ENCODE measurements at places on chromosomes 13 and 19.

- DNase-seq = no peak
These were observed 17.1 kb upstream of the LATS2 start for GRCh38 chr13:21078501-21078900.

GRCh38 chr19:52660981-52661380 is 22.8 kb upstream of the ZNF83 start:
- no peak for DNase-seq

DNA sequence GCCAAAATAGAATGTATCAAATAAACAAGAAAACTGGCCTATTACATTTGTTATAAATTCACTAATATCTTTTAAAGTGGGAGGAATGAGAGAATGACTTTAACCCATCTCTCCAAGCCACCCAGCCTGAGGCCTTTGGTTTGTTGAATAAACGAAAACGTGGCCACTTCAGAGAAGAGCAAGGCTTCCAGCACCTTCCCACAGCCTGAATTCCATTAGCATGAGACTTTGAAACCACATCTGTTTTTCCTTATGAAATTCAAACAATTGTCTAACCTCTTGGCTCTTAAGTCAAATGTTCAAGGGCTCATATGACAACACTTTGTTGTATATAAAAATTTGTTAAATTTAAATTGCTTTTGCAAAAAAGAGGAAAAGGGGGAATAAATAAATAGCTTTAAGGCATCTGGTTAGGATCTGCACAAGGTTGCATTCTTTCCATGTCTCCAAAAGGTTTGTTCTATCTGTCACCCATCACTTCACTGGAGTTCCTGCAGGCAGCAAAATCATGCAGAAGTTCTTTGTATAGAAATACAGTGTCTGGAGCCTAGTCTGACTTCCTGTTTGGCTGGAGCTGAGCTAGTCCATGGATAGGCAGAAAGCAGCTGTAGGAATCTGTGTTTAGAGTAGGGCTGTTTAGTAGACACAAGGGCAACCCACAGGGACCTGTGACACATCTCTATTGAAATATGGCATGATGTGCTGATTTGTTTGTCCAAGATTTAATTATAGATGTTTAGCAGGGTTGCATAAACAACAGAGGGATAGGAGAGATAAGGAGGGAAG is 502.3 kb downstream of the KCTD12 start:
- peak; percentile 5 for DNase-seq

GRCh38 chr19:6730153-6730804 is 7.1 kb downstream of the GPR108 start:
- peak; percentile 92 for DNase-seq

- no peak for DNase-seq
These were observed 391.2 kb downstream of the KLF12 start for GRCh38 chr13:73742982-73743381.

DNA sequence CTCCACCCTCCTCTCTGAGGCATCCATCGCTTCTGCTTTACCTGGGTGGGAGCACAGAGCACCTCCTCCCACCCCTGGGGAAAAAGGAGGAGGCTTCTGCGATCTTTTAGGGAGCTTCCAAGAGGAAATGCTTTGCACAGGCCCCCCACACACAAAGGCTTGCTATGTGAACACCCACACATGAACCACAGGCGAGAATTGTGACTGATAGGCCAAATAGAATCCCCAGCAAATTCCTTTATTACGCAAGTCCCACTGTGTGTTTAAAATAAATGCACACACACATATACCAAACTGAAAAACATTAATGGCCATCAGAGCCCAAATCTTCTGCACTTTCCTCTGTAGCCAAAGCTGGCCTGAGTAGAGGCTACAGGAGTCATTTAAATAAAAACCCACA is 50.6 kb downstream of the HSPH1 start:
- DNase-seq = no peak

GRCh38 chr13:29679396-29680053 is 84.0 kb upstream of the SLC7A1 start:
- peak; percentile 78 for DNase-seq

DNA sequence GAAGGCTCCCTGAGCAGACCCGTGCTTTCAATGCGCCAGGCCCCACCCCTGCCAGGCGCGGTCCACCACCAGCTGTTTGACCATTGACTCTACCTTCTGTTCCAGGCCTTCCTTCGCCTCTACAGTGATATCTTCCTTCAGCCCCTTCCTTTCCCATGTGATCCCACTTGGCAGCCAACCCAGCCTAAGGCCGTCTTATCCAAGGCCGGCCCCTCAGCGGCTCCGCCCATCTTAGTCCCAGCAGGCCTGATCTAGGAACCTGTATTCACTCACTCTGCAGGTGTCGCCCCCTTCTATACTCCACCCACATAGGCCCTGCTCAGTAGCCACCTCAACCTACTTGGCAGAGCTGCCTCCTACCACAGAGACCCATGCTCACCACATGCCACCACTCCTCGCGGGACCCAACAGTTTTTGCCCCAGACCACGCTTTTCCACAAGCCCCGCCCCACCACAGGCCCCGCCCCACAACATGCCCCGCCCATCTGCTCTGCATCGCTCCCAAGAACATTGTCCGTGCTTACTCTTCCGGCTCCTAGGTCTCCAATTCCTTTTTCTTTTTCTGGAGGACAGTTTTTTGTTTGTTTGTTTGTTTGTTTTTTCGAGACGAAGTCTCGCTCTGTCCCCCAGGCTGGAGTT is 2.9 kb downstream of the RASIP1 start:
- no peak for DNase-seq

GRCh38 chr13:51313619-51314018 is 25.9 kb upstream of the SERPINE3 start:
- DNase-seq = no peak

- no peak for DNase-seq
These were observed 74.4 kb downstream of the ALOX5AP start for GRCh38 chr13:30809787-30810186.

GRCh38 chr13:27535546-27535945 is 84.8 kb downstream of the LNX2 start:
- DNase-seq = no peak

DNA sequence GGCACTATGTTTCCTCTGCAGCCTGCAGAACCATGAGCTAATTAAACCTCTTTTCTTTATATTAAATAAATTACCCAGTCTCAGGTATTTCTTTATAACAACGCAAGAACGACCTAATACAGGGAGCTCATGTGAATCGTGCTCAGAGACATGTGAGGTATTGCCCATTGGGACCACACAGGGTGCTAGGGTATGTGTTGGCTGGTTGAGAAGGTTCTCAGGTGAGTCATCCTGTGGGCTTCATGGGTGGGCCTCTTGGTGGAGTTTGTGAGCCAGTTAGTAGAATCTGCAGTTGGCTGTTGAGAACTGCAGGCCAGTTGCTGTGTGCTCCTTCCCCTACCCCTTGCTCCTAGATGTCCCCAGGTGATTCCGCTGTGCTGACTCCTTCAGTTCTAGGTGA is 163.0 kb downstream of the HS6ST3 start:
- DNase-seq = no peak

DNA sequence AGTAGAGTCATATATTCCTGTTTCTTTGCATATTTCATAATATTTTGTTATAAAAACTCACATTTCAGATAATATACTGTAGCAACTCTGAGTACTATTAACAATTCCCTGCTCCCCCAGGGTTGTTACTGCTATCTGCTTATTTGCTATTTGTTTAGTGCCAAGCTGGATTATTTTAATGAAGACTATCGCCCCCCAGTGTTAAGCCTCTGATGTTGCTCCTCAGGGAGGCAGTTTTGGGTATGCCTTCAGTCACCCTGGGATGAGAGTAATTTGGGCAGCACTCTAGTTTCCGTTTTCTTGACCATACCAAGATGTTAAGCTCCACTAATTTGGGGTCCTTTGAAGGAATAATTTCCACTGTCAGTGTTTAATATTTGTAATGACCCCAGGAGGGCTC is 46.0 kb downstream of the MICU2 start:
- DNase-seq = no peak

GRCh38 chr13:41267106-41267505 is 3.7 kb upstream of the MTRF1 start:
- DNase-seq = no peak

All from small intestine (tissue), 16 donors.